Spinal cord (tissue), 10 donors: ENCODE measurements at places on chromosomes 5 and 9.

GRCh38 chr9:13446286-13446937, 166.9 kb upstream of the MPDZ start:
- DNase-seq = no peak

- DNase-seq = no peak
Observed at GRCh38 chr9:22098643-22099332, 89.7 kb upstream of the CDKN2B start.

- DNase-seq = no peak
Observed at GRCh38 chr5:149416987-149417710, 38.1 kb upstream of the IL17B start.

DNA sequence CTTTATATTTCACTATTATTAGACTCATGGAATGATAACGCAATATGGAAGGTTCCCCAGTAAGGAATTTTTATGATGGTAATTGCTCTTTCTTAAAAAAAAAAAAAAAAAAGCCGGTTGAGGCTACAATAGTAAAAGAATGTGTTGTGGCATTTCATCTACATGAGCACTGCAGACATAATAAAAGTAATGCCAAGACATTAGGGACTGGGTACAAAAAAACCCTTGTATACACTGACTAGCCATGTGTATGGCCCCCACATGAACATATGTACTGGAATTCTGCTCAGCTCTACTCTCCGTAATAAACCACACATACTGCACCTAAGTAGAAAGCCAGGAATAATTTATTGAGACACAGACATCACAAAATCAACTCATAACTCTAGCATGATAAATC, 218.4 kb downstream of the ADAMTS6 start:
- DNase-seq = no peak

GRCh38 chr9:83219154-83219923, 156.4 kb upstream of the RASEF start:
- DNase-seq = peak; percentile 96

DNA sequence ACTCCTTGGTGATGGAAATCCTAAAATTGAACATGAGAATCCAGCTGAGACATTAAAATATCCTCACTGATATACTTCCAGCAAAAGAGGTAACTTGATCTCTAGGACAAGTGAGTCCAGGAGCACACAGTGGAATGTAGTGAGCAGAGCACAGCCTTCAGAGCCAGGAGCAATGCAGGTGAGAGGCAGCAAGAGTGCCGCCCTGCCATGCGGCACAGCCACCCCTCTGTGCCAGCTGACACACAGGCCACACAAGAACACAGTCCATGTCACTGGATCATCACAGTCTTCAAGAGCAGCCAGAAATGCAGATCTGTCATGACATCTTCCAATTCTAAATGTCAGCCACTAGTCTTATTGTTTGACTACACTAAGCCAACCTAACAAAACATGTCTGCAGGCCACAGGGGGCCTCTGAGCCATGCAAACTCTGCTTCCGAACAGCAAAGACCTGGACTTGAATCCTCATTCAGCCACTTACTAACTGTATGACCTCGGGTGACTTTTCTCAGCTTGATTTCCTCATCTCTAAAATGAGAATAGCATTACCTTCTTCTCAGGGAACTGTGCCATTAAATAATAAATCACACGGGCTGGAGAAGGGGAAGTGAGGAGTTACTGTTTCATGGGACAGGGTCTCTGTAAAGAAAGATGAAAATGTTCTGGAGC, 47.0 kb downstream of the CCDC125 start:
- no peak for DNase-seq

DNA sequence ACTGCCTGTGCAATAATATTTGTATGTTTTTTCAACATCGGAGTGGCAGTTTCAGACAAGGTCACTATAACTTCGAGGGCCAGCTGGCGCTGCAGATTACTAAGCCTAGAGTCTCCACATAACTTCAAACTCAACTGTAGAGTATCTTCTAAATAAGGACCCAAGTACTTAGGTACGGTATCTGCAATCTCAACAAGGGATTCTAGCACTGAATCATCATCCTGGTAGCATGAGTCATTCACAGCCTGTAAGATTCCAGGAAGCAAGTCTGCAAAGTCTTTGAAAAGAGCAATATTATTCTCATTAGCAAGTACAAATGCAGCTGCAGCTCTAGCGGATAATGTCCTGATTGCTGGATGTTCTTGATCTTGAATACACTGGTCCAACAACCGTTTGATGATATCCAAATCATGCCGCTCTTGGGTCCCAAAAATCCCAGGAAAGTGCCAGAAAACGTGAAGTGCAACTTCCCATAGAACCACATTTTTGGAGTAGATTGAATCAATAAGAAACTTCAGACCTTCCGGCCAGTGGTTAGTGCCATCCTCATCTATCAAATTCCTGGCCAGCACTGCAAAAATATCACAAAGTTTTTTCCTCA, 654 bp downstream of the RANBP6 start:
- no peak for DNase-seq

DNA sequence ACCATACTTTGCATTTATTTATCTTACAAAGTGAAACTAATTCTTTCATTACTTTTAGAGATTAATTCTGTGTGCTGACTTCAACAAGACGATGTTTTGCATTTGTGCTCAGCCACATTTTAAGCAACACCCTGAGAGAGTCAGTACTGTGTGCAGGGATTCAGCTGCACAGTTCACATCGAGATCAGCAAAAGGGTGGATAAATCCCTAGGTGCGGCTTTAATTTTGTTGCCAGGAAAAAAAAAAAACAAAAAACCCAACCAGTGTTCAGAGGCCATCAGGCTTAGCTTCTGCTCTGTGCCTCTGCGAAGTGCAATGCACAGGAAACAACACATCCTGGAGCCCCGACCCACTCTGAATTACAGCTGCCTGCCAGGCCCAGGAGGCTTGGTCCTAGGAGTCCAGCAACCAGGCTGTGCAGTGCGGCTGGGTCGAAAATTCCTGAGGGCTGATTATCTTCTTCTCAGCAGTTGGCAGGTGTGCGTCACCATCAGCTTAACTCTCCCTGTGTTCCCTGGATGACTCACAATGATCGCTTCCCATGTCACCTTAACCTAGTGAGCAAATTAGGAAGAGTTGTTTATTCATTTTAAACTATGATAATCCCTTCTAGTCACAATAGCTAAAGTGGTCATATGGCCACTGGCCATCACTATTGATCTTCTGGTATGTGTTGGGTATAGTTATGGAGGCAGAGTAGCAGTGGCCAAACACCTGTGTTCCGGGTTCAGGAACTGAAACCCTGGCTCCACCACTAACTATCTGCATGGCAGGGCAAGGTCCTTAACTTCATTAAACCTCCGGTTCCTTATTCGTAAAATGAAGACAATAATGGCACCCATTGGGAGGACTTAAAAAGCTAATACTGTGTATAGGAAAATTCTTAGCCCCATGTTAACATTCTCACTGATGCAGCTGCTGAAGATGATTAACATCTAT, 31.2 kb upstream of the NDUFB6 start:
- no peak for DNase-seq

DNA sequence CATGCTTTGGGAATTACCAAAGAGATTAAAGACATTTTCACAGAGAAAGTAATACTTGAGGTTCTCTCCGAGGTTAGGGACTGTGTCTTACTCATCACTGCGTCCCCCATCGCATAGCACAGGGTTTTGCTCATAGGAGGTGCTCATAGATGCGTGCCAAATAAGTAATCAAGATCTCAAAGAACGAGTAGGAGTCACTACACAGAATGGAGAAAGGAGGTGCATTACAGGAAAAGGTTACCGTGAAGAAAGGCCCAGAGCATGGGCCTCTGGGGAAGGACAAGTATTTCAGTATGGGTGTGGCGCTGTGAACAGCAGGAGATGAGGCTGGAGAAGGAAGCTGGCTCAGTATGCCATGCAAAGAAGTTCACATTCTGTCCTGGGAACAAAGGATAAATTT, 182.4 kb downstream of the ACTL7B start:
- DNase-seq = no peak

DNA sequence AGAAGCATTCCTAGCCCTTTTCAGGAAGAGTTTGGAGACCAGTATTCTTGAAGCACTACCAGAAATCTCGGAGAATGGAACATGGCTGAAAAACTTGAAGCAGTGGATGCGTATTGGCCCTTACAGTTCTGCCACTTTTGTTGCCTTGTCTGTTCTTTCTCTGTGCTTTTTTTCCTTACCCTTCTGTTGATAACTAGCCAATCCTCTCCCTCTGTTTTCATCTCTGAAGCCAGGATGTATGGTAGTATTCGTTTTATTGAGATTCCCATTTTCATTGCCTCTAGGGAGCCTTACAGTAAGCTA, 564 bp upstream of the CCNH start:
- DNase-seq = no peak

DNA sequence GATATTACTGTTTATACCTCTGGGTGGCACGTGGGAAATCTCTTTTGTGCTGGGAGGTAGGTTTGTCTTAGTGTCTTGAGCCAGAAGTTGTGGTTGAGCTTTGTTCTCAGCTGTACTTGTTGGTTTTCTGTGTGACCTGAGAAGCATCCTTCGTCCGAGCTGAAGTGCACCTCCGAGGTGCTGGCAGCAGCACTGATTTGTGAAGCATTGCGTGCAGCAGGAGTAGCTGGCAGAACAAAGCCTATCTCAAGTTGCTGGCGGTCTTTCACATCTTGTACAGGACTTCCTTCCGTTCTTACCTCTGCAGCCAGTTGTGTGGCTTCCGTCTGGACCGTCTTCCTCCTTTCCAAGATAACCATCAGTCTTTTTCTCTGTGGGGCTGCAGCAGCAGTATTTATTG, 4.3 kb downstream of the PRRC2B start:
- no peak for DNase-seq

- no peak for DNase-seq
Observed at GRCh38 chr9:13896922-13897835, 416.8 kb downstream of the NFIB start.

GRCh38 chr5:19322716-19323485, 665.1 kb downstream of the CDH18 start:
- DNase-seq = no peak

- DNase-seq = peak; percentile 89
Observed at GRCh38 chr5:175629261-175629660, 28.6 kb upstream of the HRH2 start.

DNA sequence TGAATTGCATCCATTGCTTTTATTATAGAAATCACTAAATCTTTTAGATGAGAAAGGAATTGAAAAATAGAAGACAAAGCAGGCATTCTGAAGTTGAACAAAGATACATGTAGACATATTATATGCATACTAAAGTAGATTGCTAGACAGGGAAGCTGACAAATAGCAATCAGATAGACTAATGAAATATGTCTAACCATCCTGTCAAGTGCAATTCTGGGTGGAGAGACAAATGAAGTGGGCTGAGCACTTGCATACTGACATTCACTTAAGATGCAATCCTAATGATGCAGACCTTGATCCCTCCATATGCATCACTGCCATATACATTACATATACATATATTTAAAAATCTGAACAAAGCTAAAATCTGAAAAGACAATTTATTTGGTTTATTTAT, 1130.0 kb upstream of the CDH6 start:
- DNase-seq = no peak

- DNase-seq = no peak
Observed at GRCh38 chr5:5954275-5954598, 424.1 kb downstream of the MED10 start.

- DNase-seq = peak; percentile 74
Observed at GRCh38 chr5:74640954-74641734, 616 bp upstream of the ENC1 start.

DNA sequence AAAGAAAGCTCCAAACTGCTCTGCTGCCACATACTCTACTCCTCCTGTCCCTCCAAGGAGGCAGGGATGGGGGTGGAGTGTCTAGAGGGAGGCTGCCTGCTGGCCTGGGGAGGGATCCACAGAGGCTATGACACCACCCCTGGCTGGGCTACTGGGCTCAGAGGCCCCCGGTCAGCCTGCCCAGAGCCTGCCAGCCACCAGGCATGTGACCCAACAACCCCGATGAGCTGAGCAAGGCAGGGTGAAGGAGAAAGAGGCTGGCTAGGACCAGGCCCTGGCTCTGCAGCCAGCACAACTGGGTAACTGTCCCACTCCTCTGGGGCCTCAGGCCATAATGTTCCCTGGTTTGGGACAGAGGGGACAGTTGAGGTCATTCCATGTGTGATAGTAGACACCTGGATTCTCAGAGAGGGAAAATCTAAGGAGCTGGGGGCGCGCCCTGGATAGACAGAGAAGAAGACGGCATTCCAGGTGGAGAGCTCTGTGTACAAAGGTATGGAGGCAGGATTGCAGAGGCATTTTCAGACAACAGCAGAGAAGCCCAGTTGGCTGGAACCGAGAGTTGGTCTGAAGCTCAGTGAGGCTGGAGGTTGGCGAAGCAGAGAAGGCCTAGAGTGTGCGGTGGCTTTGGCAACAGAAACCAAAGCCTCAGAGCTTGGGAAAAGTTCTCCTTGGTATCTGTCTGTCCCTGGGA, 33.8 kb upstream of the IL17B start:
- no peak for DNase-seq

DNA sequence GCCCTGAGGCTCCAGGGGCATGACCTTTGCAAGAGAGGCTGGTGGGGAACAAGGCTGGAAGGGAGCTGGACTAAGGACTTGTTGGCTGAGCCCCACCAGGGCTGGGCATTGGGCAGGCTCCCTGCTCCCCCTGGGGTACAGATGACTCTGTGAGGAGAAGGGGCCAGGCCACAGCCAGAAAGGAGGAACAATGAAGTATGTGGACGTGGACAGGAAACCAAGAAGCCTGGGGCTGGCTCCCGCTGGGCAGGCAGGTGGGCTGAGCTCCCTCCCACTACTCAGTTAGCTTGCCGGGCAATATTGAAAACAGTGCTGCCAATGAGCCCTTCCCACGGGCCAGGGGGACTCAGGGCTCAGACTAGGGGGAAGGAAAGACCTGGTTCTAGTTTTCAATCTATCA, 66.1 kb upstream of the SPTLC1 start:
- no peak for DNase-seq

DNA sequence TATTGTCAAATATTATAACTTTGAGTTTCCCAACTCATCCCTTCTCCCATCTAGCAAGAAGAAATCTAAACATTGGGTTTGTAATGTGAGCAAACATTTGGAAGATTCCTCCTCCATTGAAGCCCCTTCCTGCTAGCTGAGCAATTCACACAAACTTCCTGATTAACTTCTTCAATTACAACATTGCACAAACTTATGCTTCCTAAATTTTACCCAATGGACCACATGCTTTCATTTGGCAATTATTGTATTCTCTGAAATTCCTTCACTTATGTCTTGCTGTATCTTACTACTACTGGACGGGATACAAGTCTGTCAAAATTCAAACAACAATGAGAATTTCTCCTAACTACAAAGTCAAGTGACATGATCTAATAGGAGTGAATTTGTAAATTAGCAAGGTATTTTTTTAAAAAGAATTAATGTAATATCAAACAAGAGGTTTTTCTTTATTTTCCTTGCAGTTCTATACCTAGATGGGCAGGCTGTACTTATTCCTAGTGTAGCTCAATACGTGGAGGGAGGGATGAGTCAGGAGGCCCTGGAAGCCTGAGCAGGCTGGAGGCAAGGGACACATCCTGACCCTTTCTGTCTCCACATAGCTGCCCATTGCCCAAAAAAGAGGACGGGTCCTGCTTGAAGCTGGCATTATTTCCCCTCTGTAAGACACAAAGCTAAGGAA, 11.8 kb upstream of the IFNW1 start:
- DNase-seq = no peak
